ENCODE measurements at places on chromosomes 6 and 20. TPM values are rescaled to one million over a fixed set of nuclear protein-coding genes. Genes with fewer than 3 reads are reported as not detected.

Gene GGT7
- 4.4 TPM for total RNA-seq

Gene KIAA0408
- 3.7 TPM for total RNA-seq

Gene ZNF451
- total RNA-seq, result 41.9 TPM

Gene SIRPB1
- 1.8 TPM for total RNA-seq

Gene SH3BGRL2
- total RNA-seq, result 0.98 TPM

Gene UNC5CL
- 0.16 TPM for total RNA-seq

Gene TMEM217
- total RNA-seq, result 0.11 TPM

Gene PRKN
- total RNA-seq, result 0.95 TPM

Gene BPI
- not detected for total RNA-seq

Gene RNF182
- 26.6 TPM for total RNA-seq

Gene CFB
- not detected for total RNA-seq

Gene SLC16A10
- 5.9 TPM for total RNA-seq

Gene KIAA1755
- total RNA-seq, result not detected

Gene HLA-DRB1
- total RNA-seq, result 2.0 TPM

All from SK-MEL-5 (cell line).